ENCODE measurements at places on chromosomes 6 and 20.

DNA sequence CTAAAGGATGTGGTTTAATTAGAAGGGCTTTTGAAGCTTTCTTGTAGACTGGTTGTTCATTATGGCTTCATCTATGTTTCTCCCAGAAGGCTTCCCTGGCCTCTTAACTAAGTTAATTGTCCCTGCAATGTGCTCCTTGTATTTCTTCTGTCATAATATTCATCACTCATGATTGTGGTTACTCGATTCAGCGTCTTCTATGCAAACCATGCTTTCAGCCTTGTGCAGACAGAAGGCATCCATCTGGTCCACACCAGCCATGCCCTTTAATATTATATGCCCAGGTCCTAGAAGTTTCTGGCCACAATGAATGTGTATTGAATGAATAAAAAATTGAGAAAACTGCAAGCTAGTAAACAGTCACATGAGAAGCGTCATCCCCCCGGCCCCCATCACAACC, 163.2 kb downstream of the KHDC1L start:
- no peak for DNase-seq

GRCh38 chr6:160963651-160964050, 27.9 kb upstream of the MAP3K4 start:
- no peak for DNase-seq

DNA sequence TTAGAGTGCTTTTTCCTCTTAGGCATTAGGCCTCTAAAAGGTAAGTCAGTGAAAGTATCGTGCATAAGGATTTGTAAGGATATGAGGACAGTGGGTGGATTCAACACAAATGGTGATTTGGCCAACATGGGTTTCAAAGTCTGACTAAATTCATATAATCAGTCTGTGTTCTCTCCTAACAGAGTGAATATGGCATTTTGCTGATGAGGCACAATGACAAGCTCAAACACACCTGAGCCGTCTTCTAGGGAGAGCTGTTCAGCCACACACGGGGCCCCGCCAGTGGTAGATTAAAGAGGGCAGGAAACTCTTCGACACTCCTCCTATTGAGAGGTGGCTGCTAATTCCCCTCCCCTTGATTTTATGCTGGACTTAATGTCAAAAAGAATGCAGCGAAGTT, 59.5 kb upstream of the PROKR2 start:
- no peak for DNase-seq

DNA sequence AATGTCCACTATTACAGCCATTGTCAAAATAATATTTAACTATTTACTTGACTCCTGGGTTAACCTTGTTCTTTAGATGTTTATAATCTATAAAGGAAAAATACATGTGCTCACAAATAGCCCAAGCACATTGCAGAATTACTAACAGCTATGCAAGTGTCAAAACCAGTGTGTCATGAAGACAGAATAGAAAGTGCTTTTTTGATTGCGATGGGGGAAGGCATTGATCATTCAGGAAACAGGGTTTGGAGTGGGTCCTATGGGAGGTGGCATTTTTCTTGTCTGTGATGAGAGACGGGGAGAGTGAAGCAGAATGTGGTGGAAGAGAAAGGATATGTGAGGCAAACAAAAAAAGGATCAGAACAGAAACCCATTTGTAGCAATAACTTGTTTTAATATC, 1.0 kb upstream of the AGPAT4 start:
- no peak for DNase-seq

DNA sequence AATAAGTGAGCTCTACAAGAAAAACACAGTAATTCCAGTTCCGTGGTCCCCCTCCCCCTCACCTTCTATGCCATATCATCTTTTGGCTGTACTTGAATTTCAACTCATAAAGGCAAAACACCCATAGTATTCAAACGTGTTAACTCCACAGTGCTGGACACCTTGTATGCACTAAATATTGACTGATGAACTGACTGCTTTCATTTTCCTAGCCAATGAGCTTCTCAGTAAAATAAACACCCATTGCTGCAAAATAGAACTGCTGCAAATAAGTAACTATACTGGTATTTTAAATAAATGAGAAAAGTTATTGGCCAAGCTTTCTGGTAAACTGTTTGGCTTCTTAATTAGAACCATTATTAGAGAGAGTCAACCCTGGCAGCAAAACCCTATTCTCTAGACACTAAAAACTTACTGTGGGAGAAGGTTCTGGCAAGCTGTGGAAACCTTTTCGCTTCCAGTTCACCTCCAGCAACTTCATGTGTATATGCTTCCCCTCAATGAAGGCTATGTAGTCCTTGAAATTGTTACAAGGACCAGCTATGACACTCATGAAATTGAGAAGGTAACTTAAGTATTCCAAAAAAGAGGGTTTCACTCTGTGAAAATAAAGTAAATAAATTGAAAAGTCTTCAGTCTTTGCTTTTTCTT, 86.0 kb downstream of the MBOAT1 start:
- no peak for DNase-seq

GRCh38 chr20:31962761-31963160, 5.2 kb upstream of the XKR7 start:
- no peak for DNase-seq

DNA sequence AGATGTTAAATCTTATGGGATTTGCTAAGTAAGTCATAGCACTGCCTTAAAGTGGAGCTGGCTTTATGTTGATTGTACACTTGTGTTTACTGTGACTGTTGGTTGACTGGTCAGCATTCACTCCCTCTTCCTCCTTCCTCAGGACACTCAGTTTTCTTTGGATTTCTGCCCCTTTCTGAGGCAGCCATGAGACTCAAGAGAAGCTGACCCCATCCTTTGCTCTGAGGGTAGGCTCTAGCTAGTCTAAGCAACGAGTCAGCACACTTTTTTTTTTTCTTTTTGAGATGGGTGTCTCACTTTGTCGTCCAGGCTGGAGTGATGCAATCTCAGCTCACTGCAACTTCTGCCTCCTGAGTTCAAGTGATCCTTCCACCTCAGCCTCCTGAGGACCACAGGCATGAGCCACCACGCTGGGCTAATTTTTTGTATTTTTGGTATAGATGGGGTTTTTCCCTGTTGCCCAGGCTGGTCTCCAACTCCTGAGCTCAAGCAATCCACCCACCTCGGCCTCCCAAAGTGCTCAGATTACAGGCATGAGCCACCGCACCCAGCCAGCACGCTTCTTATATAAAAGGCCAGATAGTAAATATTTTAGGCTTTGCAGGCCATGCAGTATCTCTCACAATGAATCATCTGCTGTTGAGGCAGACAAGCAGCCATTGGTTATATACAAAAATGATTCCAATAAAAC, 191.4 kb downstream of the NFATC2 start:
- no peak for DNase-seq

DNA sequence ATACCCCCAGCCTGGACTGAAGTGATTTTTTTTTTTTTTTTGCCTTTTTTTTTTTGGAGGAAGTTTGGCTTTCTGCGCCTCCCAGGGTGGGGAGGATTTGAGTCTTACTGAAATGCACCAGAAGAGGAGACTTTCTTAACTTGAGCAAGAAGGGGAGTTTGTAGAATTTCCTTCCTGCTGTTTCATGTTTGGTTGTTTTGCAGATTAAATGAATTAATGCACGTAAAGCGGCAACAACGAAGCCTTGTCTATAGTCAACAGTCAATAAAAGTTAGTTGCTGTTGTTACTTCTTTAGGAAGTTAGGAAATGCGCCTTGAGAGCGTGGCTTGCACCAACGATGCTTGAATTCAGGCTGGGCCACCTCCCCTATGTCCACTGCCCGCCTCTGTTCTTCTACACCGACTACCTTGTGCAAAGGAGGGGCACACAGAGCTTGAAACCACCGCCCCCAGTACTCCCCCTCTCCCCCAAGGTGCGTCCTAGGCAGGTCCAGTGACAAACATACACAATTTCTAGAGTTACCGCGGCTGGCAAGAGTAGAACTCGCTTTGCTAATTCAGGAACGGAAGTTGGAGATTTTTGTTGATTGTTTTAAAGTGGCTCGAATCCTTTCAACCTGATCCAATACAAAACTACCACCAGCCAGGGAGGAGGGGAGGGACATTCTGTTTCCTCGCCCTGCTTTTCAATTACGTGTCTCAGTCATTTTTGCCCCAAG, 830 bp upstream of the CYP24A1 start:
- no peak for DNase-seq

- no peak for DNase-seq
Measured at GRCh38 chr20:4848041-4848440, 126.3 kb downstream of the PRND start.

DNA sequence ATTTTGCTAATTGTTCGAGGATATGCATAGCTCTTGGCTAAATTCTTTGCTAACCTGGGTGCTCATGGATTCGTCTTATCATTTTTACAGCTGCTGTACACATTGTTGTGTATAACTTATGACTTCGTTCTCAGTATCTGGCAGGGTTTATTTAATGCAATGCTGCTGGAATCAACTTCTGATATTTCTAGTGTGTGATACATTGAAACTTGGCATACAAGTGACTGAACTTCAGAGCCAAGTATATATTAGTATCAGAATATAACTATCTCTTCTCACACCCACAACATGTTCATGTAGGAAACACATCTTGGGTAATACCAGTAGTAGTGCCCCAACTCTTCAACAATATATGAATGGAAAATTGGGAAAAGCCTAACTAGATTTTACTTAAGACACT, 764.2 kb downstream of the TENT5A start:
- DNase-seq, result no peak
